ENCODE measurements at places on chromosomes 7 and 10. TPM values are rescaled to one million over a fixed set of nuclear protein-coding genes. Genes with fewer than 3 reads are reported as not detected.

- no peak for DNase-seq
- H3K27ac ChIP-seq, result no peak overlapping the region
- no peak overlapping the region for H3K4me3 ChIP-seq
- H3K27me3 ChIP-seq, result no peaks in the 10 kb centered on the region
- H3K4me1 ChIP-seq, result peaks cover 4% of the 10 kb centered on the region
- H3K36me3 ChIP-seq, result no peaks in the 10 kb centered on the region
Observed at GRCh38 chr7:30995536-30995935, 31.8 kb downstream of the GHRHR start.

DNA sequence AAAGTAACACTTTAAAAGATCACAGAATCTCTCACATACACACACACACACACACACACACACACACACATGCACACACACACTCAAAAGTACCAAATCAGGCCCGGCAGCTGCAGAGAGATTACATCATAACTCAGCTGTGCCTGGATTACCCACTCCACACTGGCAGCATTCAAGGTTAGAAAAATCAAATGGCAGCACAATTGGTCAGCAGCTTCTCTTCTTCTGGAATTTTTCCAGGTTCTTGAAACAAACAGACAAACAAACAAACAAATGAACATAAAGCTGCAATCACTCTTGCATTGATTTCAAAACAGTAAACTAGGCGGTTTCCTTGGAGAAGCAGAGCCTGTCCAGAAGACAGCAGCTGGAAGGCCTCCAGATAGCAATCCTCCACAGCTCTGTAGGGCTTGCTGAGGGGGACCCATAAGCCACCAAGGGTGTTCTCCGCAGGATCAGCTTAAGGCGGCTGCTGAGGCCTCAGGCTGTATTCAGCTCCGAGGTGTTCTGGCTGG is 24.5 kb upstream of the FAM133B start:
- no peaks in the 10 kb centered on the region for H3K27me3 ChIP-seq
- peaks cover 48% of the 10 kb centered on the region for H3K36me3 ChIP-seq
- DNase-seq, result no peak
- no peak overlapping the region for H3K4me3 ChIP-seq
- no peak overlapping the region for H3K27ac ChIP-seq

The WDFY4 gene
- total RNA-seq, result 7.3 TPM

- H3K4me1 ChIP-seq, result no peaks in the 10 kb centered on the region
- H3K27ac ChIP-seq, result no peak overlapping the region
- no peaks in the 10 kb centered on the region for H3K27me3 ChIP-seq
- H3K36me3 ChIP-seq, result no peaks in the 10 kb centered on the region
Observed at GRCh38 chr10:120262857-120263547, 194.0 kb upstream of the PLPP4 start.

The PLCE1 gene
- 23.7 TPM for total RNA-seq

The CDK14 gene
- 14.7 TPM for total RNA-seq

The COPG2 gene
- total RNA-seq, result 11.4 TPM

- no peak overlapping the region for H3K4me3 ChIP-seq
- no peaks in the 10 kb centered on the region for H3K27me3 ChIP-seq
- peaks cover 4% of the 10 kb centered on the region for H3K36me3 ChIP-seq
- DNase-seq, result no peak
- no peak overlapping the region for H3K27ac ChIP-seq
Observed at GRCh38 chr10:102721954-102722353, 7.5 kb downstream of the SFXN2 start.

DNA sequence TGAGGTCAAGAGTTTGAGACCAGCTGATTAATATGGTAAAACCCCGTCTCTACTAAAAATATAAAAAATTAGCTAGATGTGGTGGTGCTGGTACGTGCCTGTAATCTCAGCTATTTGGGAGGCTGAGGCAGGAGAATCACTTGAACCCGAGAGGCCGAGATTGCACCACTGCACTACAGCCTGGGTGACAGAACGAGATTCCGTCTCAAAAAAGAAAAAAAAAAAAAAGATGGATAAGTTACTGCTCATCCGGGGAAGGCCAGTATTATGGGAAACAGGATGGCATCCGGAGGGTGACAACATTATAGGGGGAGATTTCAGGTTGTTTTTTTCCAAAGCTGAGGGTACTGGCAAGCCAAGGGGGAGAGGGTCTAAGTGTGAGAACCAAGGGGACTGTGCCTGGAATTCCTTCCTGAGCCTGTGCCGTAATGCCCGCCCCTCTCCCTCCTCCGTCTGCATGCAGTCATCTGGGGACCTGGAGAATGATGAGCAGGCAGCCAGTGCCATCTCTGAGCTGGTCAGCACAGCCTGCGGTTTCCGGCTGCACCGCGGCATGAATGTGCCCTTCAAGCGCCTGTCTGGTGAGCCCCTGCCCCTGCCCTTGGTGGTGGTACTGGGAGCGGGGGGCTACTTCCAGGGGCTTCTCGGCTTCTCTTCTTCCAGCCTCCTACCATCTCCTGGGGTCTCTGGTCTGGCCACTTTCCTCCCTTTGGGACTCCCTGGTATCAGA is 4.4 kb downstream of the LAMTOR4 start:
- peaks cover 19% of the 10 kb centered on the region for H3K36me3 ChIP-seq
- peak overlapping the region; percentile 16 for H3K27ac ChIP-seq
- DNase-seq, result no peak
- no peaks in the 10 kb centered on the region for H3K27me3 ChIP-seq

GRCh38 chr10:35607475-35608327 is 2.6 kb downstream of the GJD4 start:
- peak overlapping the region; percentile 50 for H3K4me3 ChIP-seq
- no peaks in the 10 kb centered on the region for H3K36me3 ChIP-seq

DNA sequence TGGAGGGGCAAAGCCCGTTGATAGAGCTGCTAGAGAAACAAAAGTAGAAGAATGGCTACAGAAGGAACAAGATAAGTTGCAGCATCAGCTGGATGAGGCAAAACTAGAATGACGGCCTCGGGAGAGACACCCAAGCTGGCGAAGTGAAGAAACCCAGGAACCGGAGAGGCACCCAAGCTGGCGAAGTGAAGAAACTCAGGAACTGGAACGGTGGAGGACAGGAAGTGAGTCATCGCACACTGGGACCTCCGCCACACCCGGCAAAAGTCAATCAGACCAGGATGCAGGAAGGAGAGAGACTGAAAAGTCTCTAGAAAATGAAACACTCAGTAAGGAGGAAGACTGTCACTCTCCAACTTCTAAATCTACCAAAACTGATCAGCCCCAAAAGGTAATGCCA is 133.0 kb upstream of the NEBL start:
- no peak overlapping the region for H3K27ac ChIP-seq
- H3K27me3 ChIP-seq, result no peaks in the 10 kb centered on the region
- H3K4me3 ChIP-seq, result no peak overlapping the region

- peak overlapping the region; percentile 29 for H3K27ac ChIP-seq
- DNase-seq, result no peak
- H3K4me1 ChIP-seq, result peaks cover 62% of the 10 kb centered on the region
- H3K4me3 ChIP-seq, result peak overlapping the region; percentile 45
- no peaks in the 10 kb centered on the region for H3K27me3 ChIP-seq
Observed at GRCh38 chr7:26856176-26856985, 8.0 kb downstream of the SKAP2 start.

GRCh38 chr7:80319461-80319860 is 184.8 kb downstream of the GNAI1 start:
- H3K4me1 ChIP-seq, result peaks cover 6% of the 10 kb centered on the region
- no peak for DNase-seq
- H3K27me3 ChIP-seq, result no peaks in the 10 kb centered on the region
- no peaks in the 10 kb centered on the region for H3K36me3 ChIP-seq

The MACC1 gene
- total RNA-seq, result under 0.01 TPM

- no peak for DNase-seq
- peak overlapping the region; percentile 2 for H3K27ac ChIP-seq
- H3K36me3 ChIP-seq, result no peaks in the 10 kb centered on the region
- H3K4me3 ChIP-seq, result peak overlapping the region; percentile 4
- no peaks in the 10 kb centered on the region for H3K27me3 ChIP-seq
Observed at GRCh38 chr7:1939434-1940401, 269.6 kb downstream of the ELFN1 start.

The OR2A42 gene
- total RNA-seq, result not detected

The ATAD1 gene
- 38.6 TPM for total RNA-seq

GRCh38 chr7:55344840-55345239 is 20.3 kb upstream of the LANCL2 start:
- H3K27me3 ChIP-seq, result no peaks in the 10 kb centered on the region
- H3K36me3 ChIP-seq, result no peaks in the 10 kb centered on the region
- no peak overlapping the region for H3K27ac ChIP-seq

The PDE6C gene
- total RNA-seq, result not detected

DNA sequence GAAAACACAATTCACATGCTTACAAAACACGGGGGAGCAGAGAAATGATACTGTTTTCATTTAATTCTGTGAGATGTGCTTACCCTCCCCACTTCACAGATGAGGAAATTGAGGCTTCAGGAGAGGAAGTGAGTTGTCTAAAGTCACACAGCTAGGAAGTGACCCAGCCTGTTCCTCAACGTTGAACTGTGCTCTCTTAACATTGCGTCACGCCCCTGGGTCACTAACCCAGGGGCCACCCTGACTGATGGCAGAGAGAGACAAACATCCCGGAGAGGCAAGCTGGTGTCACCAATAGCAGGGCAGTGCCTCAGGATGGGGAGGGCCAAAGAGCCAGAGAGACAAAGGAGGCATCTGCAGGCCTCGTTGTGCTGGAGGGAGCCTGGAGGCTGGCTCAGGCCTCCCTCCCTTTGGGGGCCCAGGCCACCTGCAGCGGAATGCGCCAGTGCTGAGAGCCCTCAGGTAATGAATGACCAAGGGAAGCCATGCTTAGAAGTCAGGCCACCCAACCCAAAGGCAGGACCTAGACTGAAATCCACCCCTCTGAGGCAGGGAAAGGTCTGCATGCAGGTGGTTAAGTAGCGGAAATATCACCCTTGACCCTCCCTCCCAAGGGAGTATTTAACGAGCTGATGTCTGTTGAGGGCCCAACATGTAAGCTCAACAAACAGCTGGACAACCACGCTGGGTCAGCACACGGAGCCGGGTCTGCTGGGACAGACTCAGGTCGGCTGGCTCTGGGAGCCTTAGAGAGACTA is 81.3 kb downstream of the C10orf105 start:
- H3K27me3 ChIP-seq, result no peaks in the 10 kb centered on the region
- no peak overlapping the region for H3K4me3 ChIP-seq
- H3K36me3 ChIP-seq, result no peaks in the 10 kb centered on the region
- peaks cover 13% of the 10 kb centered on the region for H3K4me1 ChIP-seq
- no peak for DNase-seq

The MALRD1 gene
- total RNA-seq, result 1.7 TPM

- no peaks in the 10 kb centered on the region for H3K4me1 ChIP-seq
- no peak overlapping the region for H3K27ac ChIP-seq
- no peak for DNase-seq
- H3K4me3 ChIP-seq, result no peak overlapping the region
- H3K27me3 ChIP-seq, result no peaks in the 10 kb centered on the region
- no peaks in the 10 kb centered on the region for H3K36me3 ChIP-seq
Observed at GRCh38 chr7:24271938-24272337, 12.1 kb upstream of the NPY start.

GRCh38 chr10:28691187-28691694 is 13.9 kb downstream of the BAMBI start:
- H3K27ac ChIP-seq, result no peak overlapping the region
- H3K4me3 ChIP-seq, result no peak overlapping the region
- H3K36me3 ChIP-seq, result no peaks in the 10 kb centered on the region
- H3K27me3 ChIP-seq, result no peaks in the 10 kb centered on the region
- no peaks in the 10 kb centered on the region for H3K4me1 ChIP-seq
- DNase-seq, result no peak

The C7orf33 gene
- total RNA-seq, result not detected

- no peak for DNase-seq
- peak overlapping the region; percentile 78 for H3K4me3 ChIP-seq
- H3K27ac ChIP-seq, result peak overlapping the region; percentile 88
- H3K27me3 ChIP-seq, result no peaks in the 10 kb centered on the region
Observed at GRCh38 chr10:110568055-110568735, 700 bp downstream of the SMC3 start.

DNA sequence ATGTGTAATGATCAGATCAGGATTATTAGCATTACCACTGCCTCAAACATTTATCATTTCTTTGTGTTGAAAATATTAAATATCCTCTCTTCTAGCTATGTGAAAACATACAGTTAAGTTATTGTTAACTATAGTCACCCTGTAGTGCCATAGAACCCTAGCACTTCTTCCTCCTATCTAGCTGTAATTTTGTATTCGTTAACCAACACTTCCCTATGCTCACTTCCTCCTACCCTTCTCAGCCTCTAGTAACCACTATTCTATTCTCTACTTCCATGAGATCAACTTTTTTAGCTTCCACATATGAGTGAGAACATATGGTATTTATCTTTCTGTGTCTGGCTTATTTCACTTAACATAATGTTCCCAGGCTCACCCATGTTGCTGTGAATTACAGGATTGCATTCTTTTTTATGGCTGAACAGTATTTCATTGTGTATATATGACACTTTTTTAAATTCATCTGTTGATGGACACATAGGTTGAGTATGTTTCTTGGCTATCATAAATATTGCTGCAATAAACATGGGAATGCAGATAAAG is 132.7 kb upstream of the RHOBTB1 start:
- H3K27ac ChIP-seq, result no peak overlapping the region
- DNase-seq, result no peak
- H3K4me3 ChIP-seq, result no peak overlapping the region
- no peaks in the 10 kb centered on the region for H3K4me1 ChIP-seq
- no peaks in the 10 kb centered on the region for H3K27me3 ChIP-seq

The SRGN gene
- total RNA-seq, result 44.9 TPM

- H3K27ac ChIP-seq, result no peak overlapping the region
- H3K36me3 ChIP-seq, result no peaks in the 10 kb centered on the region
- no peaks in the 10 kb centered on the region for H3K27me3 ChIP-seq
- no peak overlapping the region for H3K4me3 ChIP-seq
Observed at GRCh38 chr7:93856323-93856722, 34.2 kb downstream of the TFPI2 start.

DNA sequence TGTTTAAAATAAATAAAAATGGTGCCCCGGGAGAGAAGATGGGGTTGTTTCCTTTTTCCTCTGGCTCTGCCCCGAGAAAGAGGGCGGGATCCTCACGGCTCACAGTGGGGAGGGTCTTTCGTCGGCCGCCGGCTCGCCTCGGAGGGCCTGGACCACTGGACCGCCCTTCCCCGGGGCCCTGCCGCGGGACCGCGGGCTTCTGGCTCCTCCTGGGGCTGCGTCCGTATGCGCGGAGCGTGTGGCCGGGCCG is 3.5 kb upstream of the IGF2BP3 start:
- H3K27me3 ChIP-seq, result peaks cover 100% of the 10 kb centered on the region
- H3K27ac ChIP-seq, result no peak overlapping the region
- H3K4me3 ChIP-seq, result peak overlapping the region; percentile 53
- H3K4me1 ChIP-seq, result peaks cover 42% of the 10 kb centered on the region

- no peaks in the 10 kb centered on the region for H3K27me3 ChIP-seq
- peaks cover 3% of the 10 kb centered on the region for H3K4me1 ChIP-seq
- H3K36me3 ChIP-seq, result peaks cover 17% of the 10 kb centered on the region
- no peak overlapping the region for H3K4me3 ChIP-seq
- H3K27ac ChIP-seq, result no peak overlapping the region
Observed at GRCh38 chr7:111985798-111986197, 220.4 kb downstream of the DOCK4 start.

GRCh38 chr7:130410868-130411541 is 29.8 kb downstream of the CEP41 start:
- H3K27me3 ChIP-seq, result no peaks in the 10 kb centered on the region
- no peak overlapping the region for H3K4me3 ChIP-seq
- H3K4me1 ChIP-seq, result peaks cover 9% of the 10 kb centered on the region
- no peak for DNase-seq

- peaks cover 5% of the 10 kb centered on the region for H3K36me3 ChIP-seq
- DNase-seq, result no peak
- H3K27ac ChIP-seq, result no peak overlapping the region
- no peaks in the 10 kb centered on the region for H3K4me1 ChIP-seq
- no peak overlapping the region for H3K4me3 ChIP-seq
- no peaks in the 10 kb centered on the region for H3K27me3 ChIP-seq
Observed at GRCh38 chr10:20265146-20265545, 448.9 kb downstream of the PLXDC2 start.

GRCh38 chr7:105974471-105974870 is 11.4 kb downstream of the CDHR3 start:
- H3K4me3 ChIP-seq, result no peak overlapping the region
- H3K36me3 ChIP-seq, result no peaks in the 10 kb centered on the region
- no peaks in the 10 kb centered on the region for H3K27me3 ChIP-seq
- no peaks in the 10 kb centered on the region for H3K4me1 ChIP-seq

Data from esophagus muscularis mucosa (tissue), 4 donors.